ENCODE measurements at places on chromosomes 13 and 19. TPM values are rescaled to one million over a fixed set of nuclear protein-coding genes. Genes with fewer than 3 reads are reported as not detected.

GRCh38 chr13:44416301-44416700, 42.7 kb downstream of the SERP2 start:
- DNase-seq, result no peak

The RYR1 gene
- 9.6 TPM for polyA plus RNA-seq

DNA sequence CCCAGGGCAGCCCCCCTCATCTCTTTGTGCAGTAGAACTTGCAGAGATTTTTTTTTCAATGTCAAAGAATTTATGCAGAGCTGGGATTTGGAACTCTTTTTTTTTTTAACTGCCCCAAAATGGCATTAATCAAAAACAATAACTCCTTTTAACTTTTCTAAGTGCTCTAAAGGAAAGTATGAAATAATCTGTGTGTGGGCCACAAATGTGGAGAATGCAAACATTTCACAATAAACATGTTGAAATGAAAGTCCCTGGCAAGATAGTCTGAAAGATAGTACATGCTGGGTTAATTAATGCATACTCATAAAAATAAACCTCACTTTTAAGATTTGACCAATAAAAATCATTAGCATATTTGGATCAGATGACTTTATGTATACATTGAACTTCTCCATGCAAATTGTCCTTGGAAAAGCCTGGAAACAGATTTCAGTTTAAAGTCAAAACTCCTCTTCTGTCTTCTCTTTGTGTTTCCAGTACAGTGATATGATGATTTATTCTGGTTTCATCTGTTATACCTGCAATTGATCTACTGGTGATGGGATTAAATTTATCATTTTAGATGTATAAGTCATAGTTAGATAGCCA, 30.5 kb upstream of the ZNF536 start:
- DNase-seq, result no peak

DNA sequence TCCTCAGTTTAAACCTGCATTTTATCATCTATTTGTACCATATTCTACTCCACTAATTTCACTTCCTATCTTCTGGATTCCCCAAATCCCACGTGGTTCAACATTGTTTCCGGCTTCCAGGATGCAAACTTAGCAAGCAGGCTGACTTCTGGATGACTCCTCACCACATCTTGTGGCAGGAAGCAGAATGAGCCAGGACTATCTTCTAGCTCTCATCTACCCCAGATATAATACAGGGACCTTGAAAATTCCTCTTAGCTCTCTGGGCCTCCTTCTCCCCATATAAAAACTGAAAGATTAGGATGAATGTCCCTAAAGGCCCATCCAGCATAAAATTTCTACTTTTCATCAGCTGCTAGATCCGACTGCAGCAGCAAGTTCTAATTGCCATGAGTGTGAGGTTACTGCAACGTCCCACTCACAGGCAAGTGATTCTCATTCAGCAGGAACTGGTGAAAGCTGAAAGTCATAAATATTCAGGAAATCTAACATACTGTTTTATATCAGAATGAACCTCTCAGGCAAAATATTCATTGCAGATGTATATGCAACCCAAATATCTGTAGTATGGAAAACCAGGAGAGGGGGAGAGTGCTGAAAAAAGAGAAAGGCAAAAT, 93.4 kb downstream of the KCTD12 start:
- no peak for DNase-seq

- no peak for DNase-seq
Measured at GRCh38 chr19:29495091-29495490, 30.7 kb upstream of the VSTM2B start.
